Activated CD4-positive, CD25-positive, alpha-beta regulatory T cell treated with anti-CD3 and anti-CD28 coated beads, Interleukin-2, amount 50 U/mL, for 72 hours (primary cell): ENCODE measurements at places on chromosomes 6 and 20.

DNA sequence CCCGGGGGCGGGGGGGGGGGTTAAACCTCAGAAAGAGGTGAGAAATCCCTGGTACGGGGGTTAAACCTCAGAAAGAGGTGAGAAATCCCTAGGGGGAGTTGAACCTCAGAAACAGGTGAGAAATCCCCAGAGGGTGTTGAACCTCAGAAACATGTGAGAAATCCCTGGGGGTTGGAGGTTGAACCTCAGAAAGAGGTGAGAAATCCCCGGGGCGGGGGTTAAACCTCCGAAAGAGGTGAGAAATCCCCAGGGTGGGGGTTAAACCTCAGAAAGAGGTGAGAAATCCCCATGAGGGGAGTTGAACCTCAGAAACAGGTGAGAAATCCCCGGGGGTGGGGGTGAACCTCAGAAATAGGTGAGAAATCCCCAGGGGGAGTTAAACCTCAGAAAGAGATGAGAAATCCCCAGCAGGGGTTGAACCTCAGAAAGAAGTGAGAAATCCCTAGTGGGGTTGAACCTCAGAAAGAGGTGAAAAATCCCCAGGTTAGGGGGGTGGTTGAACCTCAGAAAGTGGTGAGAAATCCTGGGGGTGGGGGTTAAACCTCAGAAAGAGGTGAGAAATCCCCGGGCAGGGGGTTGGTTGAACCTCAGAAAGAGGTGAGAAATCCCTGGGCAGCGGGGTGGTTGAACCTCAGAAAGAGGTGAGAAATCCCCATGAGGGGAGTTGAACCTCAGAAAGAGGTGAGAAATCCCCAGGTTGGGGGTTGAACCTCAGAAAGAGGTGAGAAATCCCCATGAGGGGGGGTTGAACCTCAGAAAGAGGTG, 87.4 kb downstream of the PLG start:
- DNase-seq, result no peak

DNA sequence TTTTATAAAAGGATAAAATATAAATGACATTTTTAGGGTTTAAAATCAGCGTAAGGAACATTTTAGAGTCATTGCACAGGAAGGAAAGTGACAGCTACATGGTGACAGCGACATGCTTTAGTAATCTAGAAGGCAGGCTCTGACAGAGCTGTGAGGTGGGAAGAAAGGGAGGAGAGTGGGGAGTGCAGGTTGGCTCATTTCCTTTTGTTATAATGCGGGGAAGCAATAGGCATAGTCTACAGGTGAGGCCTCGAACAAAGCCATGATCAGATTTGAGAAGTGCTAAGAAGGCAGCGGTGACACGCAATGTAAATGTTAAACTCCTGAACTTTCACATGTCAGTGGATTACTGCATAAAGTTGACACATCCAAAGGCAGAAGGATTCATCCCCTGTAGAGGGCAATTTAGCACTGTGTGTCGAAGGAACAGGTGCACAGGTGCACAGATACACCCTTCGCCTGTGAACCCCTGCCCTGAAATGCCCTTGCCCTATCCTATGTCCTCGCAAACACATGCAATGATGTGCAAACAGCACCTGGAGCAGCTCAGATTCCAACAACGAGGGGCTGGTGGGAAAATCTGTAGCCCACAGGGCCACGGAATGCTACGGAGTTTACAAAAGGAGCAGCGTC, 32.4 kb upstream of the SMOC2 start:
- DNase-seq, result no peak

DNA sequence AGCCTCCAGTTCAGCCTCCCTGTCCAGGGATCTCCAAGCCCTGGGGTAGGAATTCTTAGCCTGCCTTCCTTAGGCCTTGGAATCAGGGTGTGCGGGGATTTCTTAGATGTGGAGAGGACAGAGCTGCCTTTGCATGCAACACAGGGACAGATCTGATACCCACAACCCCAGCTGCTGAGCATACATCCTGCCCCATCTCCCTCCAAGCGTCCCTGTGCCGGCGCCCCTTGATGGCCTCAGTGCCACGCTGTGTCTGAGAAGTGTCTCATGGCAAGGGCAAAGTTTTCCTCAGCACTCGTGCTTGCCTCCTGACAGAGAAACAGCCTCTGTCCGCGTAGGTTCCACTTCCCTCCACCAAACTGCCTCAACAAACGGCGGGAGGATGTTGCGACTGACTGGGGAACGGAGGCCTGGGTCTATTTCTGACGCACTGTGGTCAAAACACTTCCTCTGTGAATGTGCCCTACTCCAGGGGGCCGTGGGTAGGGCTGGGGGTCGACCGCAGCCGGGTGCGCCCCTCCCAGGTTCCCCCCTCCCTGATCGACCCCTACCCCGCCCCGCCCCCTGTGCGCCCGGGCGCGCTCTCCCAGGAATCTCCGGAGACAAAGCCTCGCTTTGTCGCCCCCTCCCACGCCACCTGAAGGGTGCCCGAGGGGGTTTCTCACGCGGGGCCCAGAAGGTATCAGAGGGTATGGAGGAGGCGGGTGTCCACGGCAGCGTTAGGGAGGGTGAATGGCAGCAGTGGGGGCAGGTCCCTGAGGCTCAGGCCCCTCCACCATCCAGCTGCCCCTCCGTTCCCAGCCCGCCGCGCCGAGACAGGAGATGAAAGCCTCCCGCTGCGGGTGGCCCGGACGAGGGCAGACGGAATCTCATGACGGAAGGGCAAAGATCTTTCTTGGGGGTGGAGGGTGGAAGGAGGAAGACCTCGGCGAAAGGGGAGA, 806 bp downstream of the MICAL1 start:
- peak; percentile 59 for DNase-seq

- DNase-seq, result no peak
Observed at GRCh38 chr6:43946641-43947363, 176.8 kb downstream of the VEGFA start.

DNA sequence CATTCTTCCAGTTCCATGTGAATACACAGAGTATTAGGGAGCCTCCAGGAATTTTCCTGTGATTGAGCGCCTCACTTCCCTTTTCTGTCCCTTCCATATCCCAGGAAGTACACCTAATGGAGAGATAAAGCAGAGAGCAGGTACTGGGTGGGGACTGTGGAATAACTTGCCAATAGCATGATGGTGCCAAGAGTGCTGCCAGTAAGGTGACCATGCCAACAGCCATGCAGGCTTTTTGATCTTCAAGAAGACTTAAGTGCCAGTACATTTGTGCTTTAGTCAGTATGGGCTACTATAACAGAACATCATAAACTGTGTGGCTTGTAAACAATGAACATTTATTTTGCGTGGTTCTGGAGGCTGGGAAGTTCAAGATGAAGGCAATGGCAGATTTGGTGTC, 160.2 kb upstream of the RIMS1 start:
- no peak for DNase-seq

GRCh38 chr6:113292646-113293422, 564.3 kb upstream of the MARCKS start:
- no peak for DNase-seq

- DNase-seq, result no peak
Observed at GRCh38 chr6:41607736-41608135, 30.5 kb upstream of the MDFI start.
